Stimulated activated CD4-positive, alpha-beta T cell treated with anti-CD3 and anti-CD28 coated beads, Interleukin-1b, Interleukin-23, amount 100 ng/mL, for 1 hour (primary cell): ENCODE measurements at places on chromosomes 1 and 21.

DNA sequence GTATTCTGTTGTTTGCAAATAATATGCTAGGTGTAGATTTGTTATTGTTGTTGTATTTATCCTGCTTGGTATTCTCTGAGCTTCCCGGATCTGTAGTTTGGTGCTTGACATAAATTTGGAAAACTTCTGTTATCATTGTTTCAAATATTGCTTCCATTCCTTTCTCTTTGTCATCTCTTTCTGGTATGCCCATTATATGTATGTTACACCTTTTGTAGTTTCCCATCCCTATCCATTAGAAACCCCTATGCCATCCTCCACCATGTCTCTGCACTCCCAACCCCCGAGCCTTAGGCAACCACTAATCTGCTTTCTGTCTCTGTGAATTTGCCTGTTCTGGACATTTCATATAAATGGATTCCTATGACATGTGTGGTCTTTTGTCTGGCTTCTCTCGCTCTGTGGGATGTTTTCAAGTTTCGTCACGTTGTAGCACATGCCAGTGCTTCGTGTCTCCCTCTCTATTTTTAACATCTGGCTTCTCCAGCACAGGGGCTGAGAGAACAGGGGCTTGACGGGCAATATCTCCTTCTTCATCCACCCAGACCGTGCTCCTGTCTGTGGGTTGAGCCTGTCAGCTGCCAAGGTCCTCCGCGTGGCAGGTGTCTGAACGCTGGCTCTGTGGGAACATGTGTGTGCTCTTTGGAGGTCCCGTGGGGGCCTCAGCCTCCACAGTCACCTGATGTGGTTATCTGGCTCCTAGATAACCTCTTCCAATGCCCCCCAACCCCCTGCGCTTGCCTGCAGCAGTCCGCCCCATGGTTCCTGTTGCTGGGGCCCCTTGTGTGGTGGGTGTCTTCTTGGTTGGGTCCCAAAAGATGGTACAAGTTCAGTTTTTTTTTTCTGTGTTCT, 32.8 kb upstream of the MAN1C1 start:
- no peak for DNase-seq

- DNase-seq: no peak
Measured at GRCh38 chr1:203477748-203478147, 2.1 kb downstream of the PRELP start.

DNA sequence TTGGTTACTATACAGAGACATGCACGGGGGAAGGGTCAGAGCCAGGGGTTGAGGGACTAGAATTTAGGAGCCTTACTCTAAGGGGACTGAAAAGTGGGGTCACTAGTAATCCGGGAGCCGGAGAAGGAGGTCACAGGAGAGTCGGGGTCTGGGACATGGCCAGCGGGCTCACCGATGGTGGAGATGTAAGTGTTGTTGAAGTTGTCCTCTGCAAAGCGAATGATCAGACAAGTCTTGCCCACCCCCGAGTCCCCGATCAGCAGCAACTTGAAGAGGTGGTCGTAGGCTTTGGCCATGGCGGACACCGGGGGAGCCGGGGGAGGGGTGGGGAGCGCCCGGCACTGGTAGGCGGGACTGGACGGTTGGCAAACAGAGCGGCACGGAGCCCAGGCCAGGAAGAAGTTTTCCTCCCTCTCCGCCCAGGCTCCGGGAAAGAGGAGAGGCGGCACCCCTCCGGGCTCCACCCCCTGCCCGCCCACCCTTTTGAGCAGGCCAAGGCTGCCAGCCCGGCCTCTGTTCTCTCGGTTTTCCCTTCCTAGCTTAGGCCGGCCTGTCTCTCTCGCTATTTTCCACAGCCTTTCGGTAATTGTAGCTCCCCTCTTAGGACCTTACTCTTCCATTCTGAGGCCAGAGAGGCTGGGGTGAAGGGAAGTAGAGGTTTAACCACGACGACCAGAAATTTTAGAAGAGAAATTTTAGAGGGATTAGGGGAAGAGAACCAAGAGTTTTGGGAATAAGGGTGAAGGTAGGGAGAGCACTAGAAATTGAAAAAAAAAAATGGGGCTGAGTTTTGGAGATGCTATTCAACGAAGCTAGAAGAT, at the start of gene RAB13:
RAB13 (minus strand) TSS at position 399 of the 821 bp plus-strand sequence; CDS start at position 296, 103 bp downstream.
- DNase-seq: no peak

DNA sequence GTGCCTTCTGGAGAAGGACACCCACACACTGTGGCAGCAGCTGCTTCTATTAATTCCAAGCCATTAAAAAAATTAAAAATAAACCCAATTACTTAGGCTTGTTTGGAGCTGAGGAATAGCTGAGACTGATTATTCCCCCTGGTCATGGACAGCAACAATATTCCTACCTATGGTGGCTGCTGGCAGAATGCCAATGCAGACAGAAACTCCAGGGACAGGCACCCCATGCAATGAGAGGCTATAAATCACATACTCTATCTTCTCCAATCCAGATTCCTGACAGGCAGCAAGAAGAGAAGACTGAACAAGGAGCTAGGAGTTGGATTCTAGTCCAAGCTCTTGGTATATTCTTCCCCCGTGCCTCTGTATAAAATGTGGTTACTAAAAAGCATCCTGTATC, 275.4 kb upstream of the BEND5 start:
- DNase-seq: no peak

- no peak for DNase-seq
Measured at GRCh38 chr1:230884646-230885045, 16.3 kb upstream of the C1orf198 start.

GRCh38 chr1:90952906-90953305, 68.9 kb downstream of the ZNF644 start:
- no peak for DNase-seq

GRCh38 chr1:226627924-226628611, 79.5 kb downstream of the STUM start:
- no peak for DNase-seq

GRCh38 chr1:74771913-74772515, 39.1 kb downstream of the TYW3 start:
- DNase-seq: no peak

DNA sequence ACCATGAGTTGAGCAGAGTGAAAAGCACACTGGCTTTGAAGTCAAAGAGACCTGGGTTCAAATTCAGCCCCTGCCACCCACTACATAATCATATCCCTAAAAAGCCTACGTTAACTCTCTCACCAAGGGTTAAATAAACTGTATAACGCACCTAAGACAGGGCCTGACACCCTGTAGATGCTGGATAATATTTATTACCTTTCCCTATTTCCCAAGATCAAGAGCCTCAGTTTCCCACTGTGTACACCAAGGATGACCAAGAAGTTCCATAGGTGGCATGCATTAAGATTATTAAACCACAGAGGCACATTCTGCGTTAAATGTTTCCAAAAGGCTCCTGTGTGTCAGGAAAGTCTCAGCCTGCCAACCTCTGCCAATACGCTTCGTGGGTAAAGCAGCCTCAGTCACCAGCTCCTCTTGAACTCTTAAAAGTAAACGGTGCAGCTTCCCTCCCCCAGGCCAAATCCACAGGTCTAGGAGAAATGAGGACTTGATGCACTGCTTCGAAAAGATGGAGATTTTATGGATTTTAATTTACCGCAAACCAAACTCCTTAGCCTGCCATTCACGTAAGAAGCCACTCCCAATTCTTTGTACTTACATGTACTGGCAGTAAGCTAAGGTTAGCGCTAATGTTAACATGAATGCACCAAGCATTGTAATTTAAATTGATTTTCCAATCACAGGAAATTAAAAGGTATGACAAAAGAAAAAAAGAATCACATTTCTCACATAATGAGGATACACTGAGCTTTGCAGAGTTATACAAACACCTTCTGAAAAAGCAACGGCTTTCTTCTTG, 2.6 kb downstream of the USP24 start:
- DNase-seq: no peak

DNA sequence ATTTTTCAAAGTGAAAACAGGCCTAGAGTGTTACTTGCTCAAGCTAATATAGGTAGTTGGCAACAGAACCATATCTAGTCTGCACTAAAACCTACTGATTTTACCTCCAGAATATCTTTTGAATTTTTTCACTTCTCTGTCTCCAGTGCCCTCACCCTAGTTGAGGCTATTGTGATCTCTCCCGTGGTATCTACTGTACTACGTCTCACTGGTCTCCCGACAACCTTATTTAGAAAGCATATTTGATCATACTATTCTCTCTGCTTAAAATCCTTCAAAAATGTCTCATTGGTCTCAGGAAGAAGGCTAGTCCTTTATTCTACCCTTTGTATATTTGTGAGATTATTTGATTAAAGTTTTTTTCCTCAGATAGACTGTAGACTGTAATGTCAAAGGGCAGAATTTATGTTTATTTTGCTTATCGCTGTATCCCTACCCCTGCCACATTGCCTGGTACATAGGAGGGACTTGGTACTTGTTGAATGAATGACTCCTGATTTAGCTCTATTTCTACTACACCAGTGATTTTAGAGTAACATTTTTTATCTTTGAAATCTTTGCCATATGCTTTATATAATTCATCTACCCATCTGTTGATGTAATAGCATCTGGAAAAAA, 135.5 kb upstream of the KIAA1614 start:
- DNase-seq: no peak

DNA sequence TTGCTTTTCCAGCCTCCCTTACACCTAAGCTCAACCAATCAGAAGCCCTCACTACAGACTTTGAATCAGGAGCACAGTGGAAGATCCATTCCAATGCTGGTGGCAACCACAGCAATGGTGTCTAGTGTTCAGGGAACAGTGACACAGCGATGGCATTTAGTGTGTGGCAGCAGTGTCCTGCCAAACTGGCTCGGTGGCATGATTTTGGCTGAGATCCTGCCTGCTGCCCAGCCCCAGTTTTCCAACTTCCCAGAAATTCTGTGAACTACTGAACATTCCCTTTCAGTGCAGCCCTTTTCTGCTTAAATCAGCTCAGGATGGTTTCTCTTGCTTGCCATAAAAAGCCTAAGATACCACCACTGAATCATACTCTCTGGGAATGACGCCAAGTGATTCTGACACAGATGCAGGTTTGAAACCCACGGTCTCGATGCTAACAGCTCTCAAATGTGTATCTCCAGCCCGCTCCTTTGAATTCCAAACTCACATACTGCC, 8.8 kb downstream of the ASAP3 start:
- no peak for DNase-seq

DNA sequence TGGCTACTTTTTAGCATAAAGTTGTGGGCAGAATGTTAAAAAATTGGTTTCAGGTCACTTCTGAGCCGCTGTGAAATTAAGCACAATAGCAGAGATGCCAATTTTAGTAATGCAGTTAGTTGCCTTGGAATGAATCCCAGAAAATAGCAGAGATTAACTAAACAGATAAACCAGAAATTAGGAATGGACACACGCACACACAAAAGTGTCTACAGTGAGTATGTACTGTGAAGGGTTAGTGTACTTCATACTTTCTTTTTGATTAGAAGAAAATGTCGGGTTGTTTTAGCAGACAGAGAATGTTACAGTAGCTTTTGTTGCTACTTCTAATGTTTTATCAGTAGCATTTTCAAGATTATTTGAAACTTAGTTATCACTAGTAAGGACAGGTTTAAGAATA, 106.7 kb downstream of the LEPR start:
- no peak for DNase-seq

- no peak for DNase-seq
Measured at GRCh38 chr1:27481994-27482620, 7.9 kb downstream of the WASF2 start.

- DNase-seq: no peak
Measured at GRCh38 chr1:19210772-19211549, 895 bp upstream of the UBR4 start.

DNA sequence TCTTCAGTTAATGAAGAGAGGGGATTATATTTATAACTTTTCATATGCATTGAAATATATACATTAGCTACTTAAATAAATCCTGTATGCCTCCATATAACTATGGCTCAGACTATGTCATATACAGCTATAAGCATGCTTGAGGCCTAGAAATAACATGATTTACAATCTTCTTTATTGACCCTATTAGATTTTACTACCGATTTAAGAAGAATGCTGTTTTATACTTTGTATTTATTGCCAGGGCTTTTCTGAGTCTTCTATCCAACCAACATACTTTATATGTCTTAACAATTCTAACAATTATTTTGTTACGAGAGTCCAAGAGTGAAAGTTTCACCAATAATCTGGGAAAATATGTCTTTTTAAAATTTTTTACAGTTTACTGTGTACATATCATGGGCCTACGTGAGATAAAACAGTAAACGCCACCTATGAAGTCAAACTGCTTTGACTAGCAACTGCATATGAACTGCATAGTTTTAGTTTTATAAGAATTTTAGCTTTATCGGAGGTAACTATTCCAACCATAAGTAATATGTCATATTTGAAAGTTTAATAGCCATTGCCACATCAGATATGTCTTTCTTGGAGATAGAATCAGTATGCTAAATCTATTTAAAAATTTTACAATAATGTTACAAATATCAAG, 861.0 kb downstream of the USP25 start:
- no peak for DNase-seq

DNA sequence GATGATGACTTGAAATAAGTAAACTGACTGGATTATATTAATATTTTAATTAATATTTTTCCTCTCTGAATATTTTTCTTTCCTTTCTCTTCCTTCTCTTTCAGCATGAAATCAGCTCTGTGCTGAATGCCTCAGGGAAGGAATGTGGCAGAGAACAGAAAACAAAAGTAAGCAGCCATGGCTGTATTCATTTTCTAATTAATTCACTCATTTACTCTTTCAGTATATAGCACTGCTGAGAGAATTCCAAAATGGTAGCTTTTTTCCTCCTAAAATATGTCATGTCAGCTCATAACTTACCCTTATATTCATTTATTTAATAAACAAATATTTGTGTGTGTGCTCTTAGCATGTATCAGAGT, 522.5 kb downstream of the PTPRC start:
- DNase-seq: no peak

GRCh38 chr1:14578156-14578555, 20.3 kb upstream of the KAZN start:
- no peak for DNase-seq

GRCh38 chr1:27863538-27863915, 8.8 kb upstream of the THEMIS2 start:
- DNase-seq: no peak

DNA sequence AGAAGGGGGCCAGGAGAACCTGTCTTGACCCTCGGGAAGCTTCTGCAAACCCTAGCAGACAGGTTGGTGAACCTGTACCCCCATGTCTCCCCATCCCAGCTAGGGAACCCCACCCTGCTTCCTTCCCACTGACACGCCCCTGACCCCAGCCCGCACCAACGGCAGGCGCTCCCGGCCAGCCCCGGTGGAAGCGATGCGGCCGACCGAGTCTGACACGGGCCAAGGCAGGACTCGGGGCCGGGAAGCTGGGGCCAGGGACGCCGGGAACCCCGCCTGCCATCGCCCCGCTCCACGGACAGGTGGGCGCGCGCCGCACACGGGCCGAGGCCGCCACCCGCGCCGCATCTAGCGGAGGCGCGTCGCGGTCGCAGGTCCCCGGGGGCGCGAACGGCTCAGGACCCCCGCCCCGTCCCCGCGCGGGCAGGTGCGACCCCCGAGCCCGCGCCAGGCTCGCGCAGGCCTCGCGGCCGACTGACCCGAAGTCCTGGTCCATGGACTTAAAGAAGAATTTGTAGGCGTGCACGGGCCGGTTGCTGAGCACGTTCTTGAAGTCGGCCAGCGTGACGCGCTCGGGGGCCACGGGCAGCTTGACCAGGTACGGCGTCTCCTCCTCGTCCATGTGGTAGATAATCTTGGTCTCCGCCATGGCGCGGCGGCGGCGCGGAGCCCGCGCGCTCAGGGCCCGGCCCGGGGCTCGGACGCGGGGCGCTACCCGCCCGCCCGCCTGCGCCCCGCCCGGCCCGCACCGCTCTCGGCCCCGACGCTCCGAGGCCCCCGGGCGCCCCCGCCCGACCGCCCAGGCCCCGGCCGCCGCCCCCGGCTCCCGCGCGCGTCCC, 580 bp downstream of the DVL1 start:
- no peak for DNase-seq
